Activated T-helper 17 cell treated with anti-CD3 and anti-CD28 coated beads, Interleukin-2, amount 50 U/mL, for 72 hours (primary cell): ENCODE measurements at places on chromosomes 3 and 15. TPM values are rescaled to one million over a fixed set of nuclear protein-coding genes. Genes with fewer than 3 reads are reported as not detected.

DNA sequence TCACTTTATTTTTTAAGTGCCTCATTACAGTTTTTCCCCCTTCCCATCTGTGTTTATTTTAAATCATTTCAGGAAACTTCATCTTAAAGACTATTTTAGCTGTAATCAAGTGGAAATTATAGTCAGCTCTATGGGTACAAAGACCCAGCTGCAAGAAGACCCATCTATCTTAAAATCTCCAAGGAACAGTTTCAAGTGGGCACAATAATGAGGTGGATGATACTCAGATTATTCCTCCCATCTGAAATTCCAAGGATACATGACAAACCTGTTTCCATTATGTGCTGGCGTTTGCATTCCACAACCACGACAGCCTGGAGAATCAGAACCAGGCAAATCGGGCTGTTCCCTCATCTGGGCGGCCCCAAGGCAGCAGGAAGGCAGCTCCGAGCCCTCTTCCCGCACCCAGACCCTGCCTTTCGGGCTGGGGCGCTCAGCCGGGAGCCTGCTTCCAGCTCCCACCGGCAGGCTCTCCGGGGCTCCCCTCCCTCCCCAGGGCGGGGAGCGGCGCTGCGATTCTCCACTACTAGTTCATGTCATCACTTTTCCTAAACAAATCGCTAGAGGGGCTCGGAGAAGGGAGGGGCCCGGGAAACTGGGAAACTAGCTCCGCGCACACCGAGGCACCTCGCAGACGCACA is at the start of gene MGLL:
Gene MGLL (minus strand): TSS at position 475 of the 641 bp plus-strand sequence. CDS start 197 bp downstream, at position 278.
- H3K36me3 ChIP-seq = no peaks in the 10 kb centered on the region
- no peak for ATAC-seq
- H3K4me1 ChIP-seq = peaks cover 5% of the 10 kb centered on the region
- no peak within 1 kb of the TSS for H3K27ac ChIP-seq
- H3K4me3 ChIP-seq = peak within 1 kb of the TSS; percentile 69
- peaks cover 40% of the 10 kb centered on the region for H3K27me3 ChIP-seq

GRCh38 chr3:105246536-105246935 is 120.2 kb upstream of the ALCAM start:
- no peak overlapping the region for H3K4me3 ChIP-seq
- ATAC-seq = no peak
- no peaks in the 10 kb centered on the region for H3K36me3 ChIP-seq
- no peak overlapping the region for H3K27ac ChIP-seq

DNA sequence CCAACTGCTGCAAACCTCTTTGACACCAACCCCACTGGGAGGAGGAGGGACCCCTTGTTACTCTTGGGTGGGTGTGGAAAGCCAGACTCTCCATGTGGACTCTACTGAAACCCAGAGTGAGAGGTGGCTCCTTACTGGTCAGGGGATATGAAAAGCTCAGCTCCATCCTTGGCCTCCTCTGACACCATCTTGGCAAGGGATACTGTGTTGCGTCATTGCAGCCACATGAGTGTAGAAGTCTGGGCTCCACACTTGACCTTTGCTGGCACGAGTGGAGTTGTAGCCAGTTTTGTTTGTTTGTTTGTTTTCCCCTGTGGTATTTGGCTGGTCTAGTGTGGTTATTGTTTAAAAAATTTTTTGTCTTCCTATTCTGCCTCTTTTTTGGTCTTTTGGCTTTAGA is 289.1 kb downstream of the GAP43 start:
- H3K27me3 ChIP-seq = peaks cover 16% of the 10 kb centered on the region
- H3K27ac ChIP-seq = no peak overlapping the region
- no peaks in the 10 kb centered on the region for H3K36me3 ChIP-seq
- H3K4me3 ChIP-seq = no peak overlapping the region

SCN11A gene
- total RNA-seq = 0.21 TPM

NOX5 gene
- not detected for total RNA-seq

GRCh38 chr3:123397050-123397590 is 51.8 kb downstream of the ADCY5 start:
- no peak for ATAC-seq
- H3K4me1 ChIP-seq = no peaks in the 10 kb centered on the region
- no peak overlapping the region for H3K4me3 ChIP-seq
- no peak overlapping the region for H3K27ac ChIP-seq
- peaks cover 35% of the 10 kb centered on the region for H3K27me3 ChIP-seq
- no peaks in the 10 kb centered on the region for H3K36me3 ChIP-seq

MYRIP gene
- not detected for total RNA-seq

- no peaks in the 10 kb centered on the region for H3K4me1 ChIP-seq
- no peak overlapping the region for H3K4me3 ChIP-seq
- ATAC-seq = no peak
- no peak overlapping the region for H3K27ac ChIP-seq
Measured at GRCh38 chr15:26804063-26804804, 31.4 kb upstream of the GABRB3 start.

- H3K27me3 ChIP-seq = peaks cover 4% of the 10 kb centered on the region
- H3K36me3 ChIP-seq = no peaks in the 10 kb centered on the region
- no peak for ATAC-seq
- H3K4me1 ChIP-seq = no peaks in the 10 kb centered on the region
Measured at GRCh38 chr15:39269352-39269751, 311.5 kb upstream of the THBS1 start.

DNA sequence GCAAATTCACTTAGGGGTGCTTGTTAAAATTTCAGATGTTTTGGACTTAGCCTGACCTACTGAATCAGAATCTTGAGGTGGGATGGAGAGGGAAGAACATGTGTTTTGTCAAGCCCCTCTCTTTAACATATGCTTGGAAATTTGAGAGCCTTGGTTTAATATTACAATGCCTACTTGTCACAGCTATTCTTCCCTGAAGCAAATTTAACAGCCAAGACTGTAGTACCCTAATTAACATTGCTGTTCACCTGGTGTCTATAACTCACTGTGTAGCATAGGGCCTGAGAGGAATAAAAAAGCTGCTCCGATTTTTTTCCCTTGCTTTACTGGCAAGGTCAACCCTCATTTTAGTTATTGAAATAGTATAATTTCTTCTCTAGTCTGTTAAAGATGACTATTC is 880.1 kb downstream of the CADM2 start:
- no peaks in the 10 kb centered on the region for H3K36me3 ChIP-seq
- no peaks in the 10 kb centered on the region for H3K27me3 ChIP-seq
- no peak overlapping the region for H3K27ac ChIP-seq
- no peaks in the 10 kb centered on the region for H3K4me1 ChIP-seq

GP5 gene
- total RNA-seq = 1.4 TPM

DNA sequence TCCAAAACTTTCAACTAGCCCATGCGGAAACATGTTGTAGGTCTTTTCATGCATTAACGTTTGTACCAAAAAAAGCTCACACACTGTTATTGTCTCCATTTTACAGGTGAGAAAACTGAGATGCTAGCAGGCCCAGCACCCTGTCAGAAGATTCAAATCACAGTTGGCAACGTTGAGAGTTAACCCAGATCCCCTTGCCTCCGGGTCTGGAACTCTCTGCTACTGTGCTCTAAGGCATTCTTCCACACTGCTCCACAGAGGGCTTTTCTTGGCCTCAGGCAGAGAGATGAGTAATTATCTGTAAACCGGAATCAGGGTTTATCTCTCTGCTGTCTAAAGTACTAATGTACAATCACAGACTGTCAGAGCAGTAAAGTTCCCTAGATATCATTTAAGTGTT is 186.0 kb upstream of the LPP start:
- H3K27me3 ChIP-seq = peaks cover 3% of the 10 kb centered on the region
- no peaks in the 10 kb centered on the region for H3K36me3 ChIP-seq
- H3K27ac ChIP-seq = no peak overlapping the region
- no peak overlapping the region for H3K4me3 ChIP-seq

DNA sequence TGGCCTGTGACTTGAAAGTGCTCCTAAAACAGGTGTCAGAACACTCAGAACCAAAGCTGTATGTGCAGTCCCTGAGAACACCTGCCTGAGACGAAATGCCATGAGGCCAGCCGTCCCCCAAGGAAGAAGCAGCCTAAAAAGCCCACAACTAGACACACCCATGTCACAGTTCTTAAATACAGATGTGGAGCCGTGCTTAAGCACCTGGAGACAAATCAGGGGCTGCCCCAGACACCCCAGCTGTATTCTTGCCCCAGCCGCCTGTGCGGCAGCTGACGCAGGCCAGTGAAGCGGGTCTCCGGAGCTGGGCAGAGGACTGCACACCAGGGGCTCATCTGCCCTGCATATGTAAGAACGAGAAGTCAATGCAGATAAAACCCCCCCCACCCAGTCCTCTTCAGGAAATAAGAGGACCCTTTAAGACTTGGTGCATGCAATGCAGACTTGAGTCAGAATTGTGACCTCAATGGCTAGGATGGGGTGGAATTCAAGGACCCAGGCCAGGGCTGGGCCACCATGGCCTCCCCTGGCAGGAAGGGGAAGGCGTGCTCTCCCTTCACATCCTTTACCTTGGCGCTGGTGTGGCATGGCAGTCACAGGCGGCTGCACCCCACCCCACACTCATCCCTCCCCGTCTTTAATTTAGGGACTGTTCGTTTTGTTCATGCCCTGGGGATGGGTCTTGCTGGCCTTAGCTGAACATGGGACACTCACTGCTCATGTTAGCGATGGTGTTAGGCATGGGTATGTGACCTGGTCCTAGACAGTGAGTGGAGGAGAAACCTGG is 27.7 kb upstream of the PLXNA1 start:
- no peak for ATAC-seq
- H3K4me1 ChIP-seq = no peaks in the 10 kb centered on the region
- no peaks in the 10 kb centered on the region for H3K27me3 ChIP-seq
- H3K36me3 ChIP-seq = no peaks in the 10 kb centered on the region

DNA sequence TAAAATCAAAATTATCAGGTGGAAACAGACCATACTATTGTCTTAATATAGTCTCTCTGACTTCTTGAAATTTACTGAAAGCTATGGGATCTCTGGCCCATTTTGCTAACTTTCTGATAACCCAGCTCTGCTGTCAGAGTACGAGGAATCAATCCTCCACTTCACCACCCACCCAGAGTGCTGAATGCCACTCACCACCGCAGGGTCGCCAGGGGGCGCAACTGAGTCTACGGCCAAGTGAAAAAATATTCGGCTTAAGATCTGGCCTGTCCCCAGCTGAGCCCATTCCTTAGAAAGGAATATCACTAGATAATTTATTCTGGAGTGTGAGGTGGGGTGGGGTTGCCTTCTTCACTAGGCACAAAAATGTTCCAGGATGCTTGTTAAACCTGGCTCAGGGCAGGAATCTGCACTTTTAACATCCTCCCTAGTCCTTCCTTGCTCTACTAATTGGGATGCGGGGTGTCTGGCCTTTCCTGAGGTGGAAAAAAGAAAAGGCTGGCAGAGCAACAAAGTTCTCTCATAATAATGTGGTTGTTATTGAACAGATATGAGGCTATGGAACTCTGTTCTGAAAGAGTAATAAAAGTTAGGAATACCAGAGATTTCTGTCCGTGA is 520.6 kb downstream of the MFSD1 start:
- no peaks in the 10 kb centered on the region for H3K27me3 ChIP-seq
- H3K27ac ChIP-seq = no peak overlapping the region
- no peaks in the 10 kb centered on the region for H3K4me1 ChIP-seq
- no peaks in the 10 kb centered on the region for H3K36me3 ChIP-seq
- H3K4me3 ChIP-seq = no peak overlapping the region
- ATAC-seq = no peak

HYAL1 gene
- total RNA-seq = not detected

GRCh38 chr3:15064299-15064834 is 748 bp downstream of the MRPS25 start:
- H3K36me3 ChIP-seq = peaks cover 28% of the 10 kb centered on the region
- peaks cover 4% of the 10 kb centered on the region for H3K4me1 ChIP-seq
- H3K4me3 ChIP-seq = peak overlapping the region; percentile 95
- no peaks in the 10 kb centered on the region for H3K27me3 ChIP-seq
- H3K27ac ChIP-seq = peak overlapping the region; percentile 90

DNA sequence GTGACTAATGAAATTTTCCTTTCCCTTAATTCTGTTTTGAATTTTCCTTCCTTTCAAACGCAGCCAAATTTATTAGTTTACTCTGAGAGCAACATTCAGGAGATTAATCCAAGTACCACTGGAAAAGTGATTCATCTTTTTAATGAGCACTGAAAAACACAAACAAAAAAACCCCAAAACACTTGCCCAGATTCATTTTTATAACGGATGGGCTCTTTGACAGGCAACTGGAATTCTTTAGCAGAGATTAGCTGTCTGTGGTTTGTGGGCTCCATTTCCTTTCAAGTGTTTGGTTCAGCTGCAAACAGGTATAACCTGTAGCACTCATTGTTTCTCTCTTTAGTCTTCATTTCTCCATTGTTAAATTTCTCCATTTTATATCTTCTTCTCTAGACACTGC is 3.1 kb upstream of the POLR2M start:
- H3K27ac ChIP-seq = peak overlapping the region; percentile 76
- H3K4me1 ChIP-seq = peaks cover 26% of the 10 kb centered on the region
- peaks cover 14% of the 10 kb centered on the region for H3K36me3 ChIP-seq
- no peak for ATAC-seq

DNA sequence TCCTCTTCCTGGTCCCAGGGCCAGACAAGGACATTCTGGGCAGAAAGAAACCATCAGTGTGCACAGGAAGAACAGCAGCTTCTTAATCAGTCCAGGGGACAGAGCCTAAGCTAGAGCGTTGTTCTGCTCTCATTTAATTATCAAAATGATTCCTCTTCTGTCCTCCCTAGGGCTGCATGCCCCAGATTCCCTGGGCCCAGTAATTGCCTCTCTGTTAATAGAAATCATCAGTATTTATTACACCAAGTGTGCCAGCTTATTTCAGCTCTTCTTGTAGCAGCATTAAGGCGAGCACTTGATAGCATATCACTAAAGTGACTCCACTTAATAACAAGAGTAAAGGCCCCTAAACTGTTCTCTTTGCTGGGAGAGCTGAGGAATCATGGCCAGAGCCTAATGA is 72.1 kb downstream of the WDR76 start:
- H3K27me3 ChIP-seq = no peaks in the 10 kb centered on the region
- H3K4me1 ChIP-seq = peaks cover 3% of the 10 kb centered on the region
- ATAC-seq = no peak

BCL2A1 gene
- 77.0 TPM for total RNA-seq

KCNMB2 gene
- not detected for total RNA-seq

DNA sequence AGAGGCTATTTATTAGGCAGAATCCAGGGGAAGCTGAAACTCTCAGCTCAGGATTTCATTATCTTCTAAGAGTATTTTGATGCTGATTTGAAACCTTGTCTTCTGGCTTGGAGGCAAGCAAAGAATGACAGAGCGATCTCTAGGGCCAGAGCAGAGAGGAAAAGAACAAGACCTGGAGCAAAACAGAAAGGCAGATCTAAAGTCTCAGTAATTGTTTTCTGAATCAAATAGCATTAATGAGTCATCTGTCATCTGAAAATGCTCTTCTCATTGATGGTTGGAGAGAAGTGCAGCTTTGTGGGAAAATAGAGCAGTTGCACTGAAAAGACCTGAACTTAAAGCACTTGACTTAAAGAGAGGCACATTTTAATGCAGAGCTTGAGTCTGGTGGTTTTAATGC is 385.9 kb downstream of the RAP2B start:
- H3K27ac ChIP-seq = no peak overlapping the region
- H3K4me1 ChIP-seq = no peaks in the 10 kb centered on the region
- no peak for ATAC-seq

PPCDC gene
- total RNA-seq = 27.5 TPM

DNA sequence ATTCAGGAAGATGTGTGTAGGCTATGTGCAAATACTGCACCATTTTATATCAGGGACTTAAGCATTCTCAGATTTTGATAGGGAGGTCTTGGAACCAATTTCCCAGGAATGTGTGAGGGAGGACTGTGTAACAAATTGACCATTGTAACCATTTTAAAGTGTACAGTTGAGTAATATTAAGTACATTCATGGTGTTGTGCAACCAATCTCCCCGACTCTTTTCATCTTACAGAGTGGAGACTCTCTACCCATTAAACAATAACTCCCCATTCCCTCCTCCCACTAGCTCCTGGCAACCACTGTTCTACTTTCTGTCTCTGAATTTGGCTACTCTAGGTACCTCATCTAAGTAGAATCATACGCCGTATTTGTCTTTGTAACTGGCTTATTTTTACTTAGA is 5.1 kb downstream of the RCN2 start:
- H3K27ac ChIP-seq = no peak overlapping the region
- ATAC-seq = no peak
- H3K4me3 ChIP-seq = no peak overlapping the region
- H3K4me1 ChIP-seq = peaks cover 13% of the 10 kb centered on the region
- H3K27me3 ChIP-seq = no peaks in the 10 kb centered on the region

TPRG1 gene
- 14.7 TPM for total RNA-seq
